Activated CD4-positive, CD25-positive, alpha-beta regulatory T cell (primary cell): ENCODE measurements at places on chromosomes 7 and 10.

GRCh38 chr10:71052708-71053107 lies 159.7 kb upstream of the UNC5B start:
- DNase-seq: no peak

DNA sequence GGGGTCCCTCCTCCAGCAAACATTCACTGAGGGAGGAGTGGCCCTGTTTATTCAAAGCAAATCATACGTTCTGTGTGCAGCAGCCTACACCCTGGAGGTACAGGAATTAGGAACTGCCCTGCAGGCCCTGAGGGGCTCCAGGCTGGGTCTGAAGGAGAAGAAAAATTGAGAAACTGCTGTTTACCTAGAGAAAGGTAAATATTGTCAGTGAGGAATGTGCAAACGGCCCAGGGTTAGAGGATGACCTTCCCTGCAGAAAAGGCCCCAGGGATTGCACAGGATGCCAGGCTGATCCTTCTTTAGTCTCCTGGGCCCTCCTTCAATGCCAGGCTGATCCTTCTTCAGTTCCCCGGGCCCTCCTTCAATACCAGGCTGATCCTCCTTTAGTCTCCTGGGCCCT lies 5.7 kb downstream of the CALML5 start:
- no peak for DNase-seq

GRCh38 chr7:21256310-21256877 lies 171.5 kb upstream of the SP4 start:
- no peak for DNase-seq

DNA sequence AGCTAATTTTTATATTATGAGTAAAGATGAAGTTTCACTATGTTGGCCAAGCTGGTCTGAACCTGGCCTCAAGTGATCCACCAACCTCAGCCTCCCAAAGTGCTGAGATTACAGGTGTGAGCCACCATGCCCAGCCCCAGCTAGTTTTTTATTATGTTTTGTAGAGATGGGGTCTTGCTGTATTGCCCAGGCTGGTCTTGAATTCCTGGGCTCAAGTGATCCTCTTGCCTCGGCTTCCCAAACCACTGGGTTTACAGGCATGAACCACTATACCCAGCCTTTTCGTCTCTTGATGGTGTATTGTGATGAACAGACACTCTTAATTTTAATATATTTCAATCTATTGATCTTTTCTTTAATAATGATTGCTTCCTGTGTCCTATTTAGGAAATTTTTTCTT lies 17.7 kb downstream of the RAB19 start:
- DNase-seq: no peak

- no peak for DNase-seq
Observed at GRCh38 chr7:118079369-118079768, 104.6 kb upstream of the LSM8 start.

- DNase-seq: no peak
Observed at GRCh38 chr10:13195016-13195415, 33.7 kb downstream of the MCM10 start.

DNA sequence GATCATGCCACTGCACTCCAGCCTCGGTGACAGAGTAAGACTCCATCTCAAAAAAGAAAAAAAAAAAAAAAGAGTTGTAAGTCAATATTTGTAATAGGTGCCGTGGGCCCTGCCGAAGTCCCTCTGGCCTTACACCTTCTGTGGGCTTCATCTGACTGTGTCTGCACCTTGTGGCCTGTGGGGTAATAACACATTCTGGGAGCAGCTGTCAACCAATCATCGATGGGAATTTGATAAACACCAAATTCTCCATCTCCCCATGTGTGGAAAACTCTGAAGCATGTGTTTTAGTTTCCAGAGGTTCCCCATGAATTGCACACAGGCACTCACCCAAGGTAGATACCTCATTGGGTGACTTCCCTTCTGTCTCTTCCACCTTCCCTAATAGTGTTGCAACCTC lies 10.8 kb downstream of the ZNF394 start:
- DNase-seq: no peak

GRCh38 chr7:157018328-157018996 lies 8.0 kb upstream of the MNX1 start:
- DNase-seq: no peak

GRCh38 chr7:20778063-20778721 lies 8.5 kb downstream of the SP8 start:
- DNase-seq: no peak

- no peak for DNase-seq
Observed at GRCh38 chr10:16049782-16050181, 189.5 kb upstream of the MINDY3 start.

DNA sequence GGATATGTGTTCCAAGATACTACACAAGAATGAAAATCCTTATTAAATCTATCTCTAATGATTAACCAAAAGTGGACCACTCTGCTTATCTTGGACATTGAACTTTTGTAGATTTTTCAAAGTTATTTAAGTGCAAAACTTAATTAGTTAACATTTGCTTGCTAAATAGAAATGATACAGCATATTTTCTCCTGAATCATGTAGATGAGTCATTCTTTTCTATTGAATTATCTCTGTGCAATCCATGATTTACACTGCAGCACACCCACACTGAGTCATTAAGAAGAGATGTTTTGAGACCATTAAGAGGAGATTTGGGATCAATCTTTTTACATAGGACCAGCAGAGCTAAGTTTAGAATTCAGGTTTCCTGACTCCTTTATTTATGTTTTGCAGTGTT lies 6.6 kb upstream of the ABCC2 start:
- no peak for DNase-seq

DNA sequence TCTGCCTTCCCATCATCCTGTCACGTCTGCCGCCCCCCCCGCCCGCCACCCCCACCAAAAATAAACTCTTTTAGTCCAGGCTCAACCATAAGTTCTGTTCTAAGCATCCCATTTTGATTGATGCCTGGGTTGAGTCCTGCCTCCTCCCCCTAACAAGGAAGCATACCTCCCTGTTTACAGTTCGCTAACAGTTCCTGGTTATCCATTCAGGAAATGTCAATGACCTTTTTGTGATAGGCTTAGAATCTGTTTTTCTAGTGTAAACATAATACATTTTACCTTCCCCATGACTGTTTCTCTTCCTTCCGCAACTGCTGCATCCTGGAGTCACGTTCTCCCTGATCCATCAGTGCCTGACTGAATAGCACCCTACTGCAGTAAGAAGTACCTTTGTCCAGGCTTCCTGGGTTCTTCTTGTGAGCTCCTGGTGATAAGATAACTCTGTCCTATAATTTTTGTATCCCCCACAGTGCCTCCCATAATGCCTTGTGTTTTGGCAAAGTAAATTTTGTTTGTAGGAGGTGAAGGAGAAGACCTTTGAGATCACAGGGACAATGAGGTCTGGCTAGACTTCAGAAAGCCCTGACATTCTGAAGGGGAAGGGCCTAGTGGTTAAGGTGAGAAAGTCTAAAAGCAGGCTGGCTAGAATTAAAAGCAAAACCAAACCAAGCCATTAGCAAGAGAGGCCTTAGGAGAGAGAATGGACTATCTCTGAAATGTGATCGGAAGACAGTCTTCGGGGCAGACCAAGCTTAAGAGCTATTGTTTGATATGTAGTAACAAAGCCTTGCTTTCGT lies 7.3 kb downstream of the AGFG2 start:
- no peak for DNase-seq

DNA sequence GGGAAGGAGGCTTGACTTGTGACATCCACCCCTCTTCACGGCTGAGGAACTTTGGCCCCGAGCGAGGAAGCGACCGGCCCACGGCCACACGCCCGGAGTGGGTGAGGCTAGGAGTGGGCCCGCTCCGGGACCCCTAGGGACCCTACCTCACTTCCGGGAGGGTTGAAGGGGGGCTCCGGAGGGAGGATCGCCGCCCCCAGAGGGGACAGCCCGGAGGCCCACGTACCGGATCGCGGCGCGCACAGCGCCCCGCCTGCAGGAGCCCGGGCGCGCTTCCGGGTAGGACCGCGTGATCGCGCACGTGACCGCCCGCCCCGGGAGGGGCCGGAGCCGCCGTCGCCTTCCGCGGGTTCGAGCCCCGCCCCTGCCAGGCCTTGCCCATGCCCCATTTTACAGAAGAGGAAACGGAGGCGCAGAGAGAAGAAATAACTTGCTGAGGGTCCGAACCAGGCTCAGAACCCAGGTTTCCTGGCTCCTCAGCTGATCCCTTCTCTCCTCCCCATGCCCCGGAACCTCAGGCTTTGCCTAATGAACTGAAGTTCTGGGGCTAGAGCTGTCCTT lies at the start of gene HPS1:
Gene HPS1 (minus strand): TSS at position 275 of the 561 bp plus-strand sequence. CDS start 3,695 bp downstream, outside the sequence.
- DNase-seq: peak; percentile 63

DNA sequence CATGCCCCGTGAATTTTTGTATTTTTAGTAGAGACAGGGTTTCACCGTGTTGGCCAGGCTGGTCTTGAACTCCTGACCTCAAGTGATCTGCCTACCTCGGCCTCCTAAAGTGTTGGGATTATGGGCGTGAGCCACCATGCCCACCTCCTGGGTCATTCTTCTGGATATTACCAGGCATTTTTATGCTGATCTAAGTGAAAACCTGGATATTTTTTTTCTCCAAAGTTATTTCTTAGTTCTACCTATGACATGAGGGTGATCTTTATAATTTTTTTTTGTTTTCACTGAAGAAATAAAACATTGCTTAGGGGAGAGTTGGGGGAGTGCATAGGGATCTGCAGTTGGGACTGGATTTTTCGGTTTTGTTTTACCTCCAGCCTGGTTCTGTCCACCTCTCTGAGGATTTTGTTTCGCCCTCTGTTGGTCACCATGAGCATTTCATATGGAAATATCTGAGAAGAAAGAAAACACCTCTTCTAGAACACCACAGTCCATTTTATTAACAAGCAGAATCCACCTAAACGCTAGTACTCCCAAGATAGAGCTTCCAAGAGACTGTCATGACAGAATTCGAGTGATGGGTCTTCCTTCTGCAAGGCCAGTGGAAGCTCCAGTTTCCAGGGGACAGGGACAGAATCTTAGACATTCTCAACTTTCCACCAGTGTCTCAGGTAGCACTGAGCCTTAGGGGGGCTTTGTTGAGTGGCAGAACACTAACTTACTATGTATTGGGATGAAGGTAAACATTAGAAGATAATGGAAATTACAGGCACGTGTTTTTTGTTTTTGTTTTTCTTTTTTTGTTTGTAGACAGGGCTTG lies 33.4 kb upstream of the AFAP1L2 start:
- no peak for DNase-seq

DNA sequence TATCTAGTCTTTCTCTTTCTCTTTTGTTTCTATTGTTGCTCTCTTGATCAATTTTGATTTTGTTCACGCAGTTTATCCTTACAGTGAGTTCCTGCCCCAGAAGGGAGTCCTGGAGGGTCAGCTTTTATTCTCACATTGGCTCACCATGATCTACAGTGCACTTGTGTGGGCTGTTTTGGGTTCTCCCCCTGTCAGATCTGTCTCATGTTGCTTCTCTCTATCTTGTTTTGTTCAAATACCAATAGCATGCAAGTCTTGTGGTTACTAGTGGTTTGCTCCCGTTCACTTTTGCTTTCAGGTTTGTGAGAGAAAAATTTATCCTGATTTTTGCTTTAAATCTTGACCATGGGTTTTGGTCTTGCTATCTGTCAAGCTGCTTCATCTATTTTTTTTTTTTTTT lies 74.3 kb downstream of the PTN start:
- no peak for DNase-seq

GRCh38 chr10:88066319-88066718 lies 202.9 kb downstream of the PTEN start:
- DNase-seq: no peak
